ENCODE measurements at places on chromosomes 12 and 14. TPM values are rescaled to one million over a fixed set of nuclear protein-coding genes. Genes with fewer than 3 reads are reported as not detected.

- no peak for DNase-seq
Measured at GRCh38 chr12:91144053-91144452, 32.8 kb upstream of the LUM start.

The ACRBP gene
- 0.60 TPM for total RNA-seq

- no peak for DNase-seq
Measured at GRCh38 chr12:93191423-93191822, 186.3 kb upstream of the NUDT4 start.

GRCh38 chr12:7934889-7935492 lies 996 bp downstream of the SLC2A3 start:
- no peak for DNase-seq

The VPS37B gene
- total RNA-seq: 33.5 TPM

DNA sequence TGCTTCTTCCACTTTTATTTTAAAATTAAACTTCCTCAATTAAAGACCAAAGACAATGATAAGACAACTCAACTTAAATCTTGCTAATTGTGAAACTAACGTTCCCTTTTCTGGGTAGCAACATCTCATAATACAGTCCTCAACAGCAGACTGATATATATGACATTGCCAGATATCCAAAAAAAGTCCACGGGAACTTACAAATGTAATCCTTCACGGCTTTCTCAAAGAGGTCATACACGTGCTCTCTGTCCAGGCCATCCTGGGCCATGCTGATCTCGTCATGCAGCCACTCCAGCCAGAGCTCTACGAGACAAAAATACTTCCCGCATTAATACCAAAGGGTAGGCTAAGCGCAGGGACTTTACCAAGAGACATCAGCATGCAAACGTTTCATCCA lies 13.3 kb downstream of the SART3 start:
- DNase-seq: no peak

Data from heart left ventricle (tissue), 16 donors.